ENCODE measurements at places on chromosomes 11 and 22. TPM values are rescaled to one million over a fixed set of nuclear protein-coding genes. Genes with fewer than 3 reads are reported as not detected.

NCAPH2 gene
- total RNA-seq: 30.9 TPM

SLC3A2 gene
- 128 TPM for total RNA-seq

SUSD2 gene
- total RNA-seq: 0.23 TPM

RIBC2 gene
- total RNA-seq: not detected

BARX2 gene
- total RNA-seq: not detected

MMP27 gene
- not detected for total RNA-seq

CADM1 gene
- total RNA-seq: 9.7 TPM

KDM4D gene
- total RNA-seq: 0.99 TPM

HPX gene
- 2.5 TPM for total RNA-seq

FSHB gene
- not detected for total RNA-seq

DRAP1 gene
- 185 TPM for total RNA-seq

CDHR5 gene
- not detected for total RNA-seq

C11orf16 gene
- not detected for total RNA-seq

TSKU gene
- 39.0 TPM for total RNA-seq

MICAL3 gene
- total RNA-seq: 63.5 TPM

OLFML1 gene
- not detected for total RNA-seq

KCNQ1 gene
- 1.1 TPM for total RNA-seq

PACSIN2 gene
- total RNA-seq: 82.0 TPM

ELFN2 gene
- 3.2 TPM for total RNA-seq

NRGN gene
- total RNA-seq: 10.6 TPM

MS4A3 gene
- total RNA-seq: not detected

CRYBB3 gene
- total RNA-seq: 0.58 TPM

DNA sequence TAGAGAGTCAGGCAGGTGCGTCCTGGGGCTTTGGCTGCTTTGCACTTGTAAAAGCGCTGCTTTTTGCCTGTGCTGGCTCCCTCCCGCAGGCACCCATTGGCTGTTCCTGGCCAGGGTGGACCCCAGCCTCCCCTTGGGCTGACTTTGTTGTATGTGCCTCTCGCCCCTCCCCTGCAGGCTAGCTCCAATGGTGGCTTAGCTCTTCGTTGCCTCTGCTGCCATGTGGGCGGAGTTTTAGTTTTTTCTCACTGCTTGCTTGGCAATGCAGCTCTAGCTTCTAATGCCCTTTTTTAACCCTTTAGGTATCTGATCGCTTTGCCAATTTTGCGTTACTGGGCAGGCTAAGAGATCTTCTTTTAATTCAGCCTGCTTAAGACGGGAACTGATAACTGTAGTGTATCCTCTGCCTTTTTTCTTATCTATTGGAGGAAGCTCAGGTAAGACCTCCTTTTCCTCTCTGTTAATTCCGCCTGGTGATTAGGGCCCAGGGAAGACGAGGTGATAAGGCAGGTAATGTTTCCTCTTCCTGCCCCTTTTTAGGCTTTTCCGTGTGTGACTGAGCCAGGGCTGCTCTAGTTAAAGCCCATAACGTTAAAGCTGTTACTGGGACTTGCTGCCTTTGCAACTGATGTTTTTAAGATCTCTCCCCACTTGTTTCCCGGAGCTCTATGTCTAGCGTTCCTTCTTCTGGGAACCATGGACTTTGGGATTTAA is 11.7 kb upstream of the GLYATL1 start:
- DNase-seq: no peak

- DNase-seq: no peak
These were observed 32.9 kb downstream of the HIRA start for GRCh38 chr22:19398652-19399051.

- DNase-seq: no peak
These were observed 40.4 kb downstream of the KMT2A start for GRCh38 chr11:118476676-118477075.

- no peak for DNase-seq
These were observed 20.9 kb upstream of the NAALAD2 start for GRCh38 chr11:90113541-90113940.

DNA sequence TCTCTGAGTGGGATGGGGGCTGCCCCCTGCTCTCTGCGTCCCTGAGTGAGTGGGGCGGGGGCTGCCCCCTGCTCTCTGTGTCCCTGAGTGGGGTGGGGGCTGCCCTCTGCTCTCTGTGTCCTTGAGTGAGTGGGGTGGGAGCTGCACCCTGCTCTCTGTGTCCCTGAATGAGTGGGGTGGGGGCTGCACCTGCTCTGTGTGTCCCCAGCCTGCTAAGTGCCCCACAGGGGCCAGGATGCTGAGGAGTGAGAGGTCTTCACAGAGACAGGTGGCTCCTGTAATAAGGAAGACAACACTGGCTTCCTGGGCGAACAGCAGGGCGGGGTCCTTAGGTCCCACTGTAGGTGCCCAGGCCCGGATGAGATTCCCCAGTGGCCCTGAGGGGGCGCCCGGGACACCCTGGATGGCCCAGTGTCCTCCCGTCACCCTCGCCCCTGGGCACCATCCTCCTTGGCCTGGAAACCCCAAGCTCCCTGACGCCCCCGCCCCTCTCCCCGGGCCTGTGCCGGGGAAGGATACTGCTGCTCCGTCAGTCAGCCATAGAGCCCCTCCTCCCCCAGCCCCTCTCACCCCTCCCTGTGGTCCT is 3.8 kb upstream of the CCDC188 start:
- DNase-seq: no peak

DNA sequence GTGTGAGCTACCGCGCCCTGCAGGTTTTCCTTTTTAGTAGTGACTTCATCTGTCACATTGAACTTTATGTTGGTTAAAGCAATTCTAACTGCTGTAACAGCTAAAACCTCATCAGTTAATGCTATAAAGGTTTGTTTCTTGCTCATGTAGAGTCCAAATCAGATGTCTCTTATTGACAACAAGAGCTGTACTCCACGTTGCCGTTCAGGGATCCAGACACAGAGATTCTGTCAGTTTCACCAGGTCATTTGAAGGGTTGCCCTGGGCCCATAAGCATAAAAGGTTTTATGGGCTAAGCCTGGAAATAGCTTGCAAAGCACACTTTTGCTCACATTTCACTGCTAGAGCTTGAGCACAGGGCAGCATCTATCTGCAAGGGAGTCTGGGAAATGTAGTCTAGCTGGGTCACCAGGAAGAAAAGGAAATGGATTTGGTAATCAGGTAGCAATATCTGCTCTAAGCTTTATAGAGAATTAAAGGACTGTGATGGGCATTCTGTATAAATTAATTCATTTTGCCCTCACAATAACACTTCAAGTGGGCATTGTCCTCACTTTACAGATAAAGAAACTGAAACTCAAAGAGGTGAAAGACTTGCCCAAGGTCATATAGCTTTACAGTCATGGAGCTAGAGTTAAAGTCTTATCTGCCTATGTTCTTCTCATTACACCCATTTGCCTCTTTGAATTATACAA is 25.2 kb upstream of the PTPRJ start:
- no peak for DNase-seq

DNA sequence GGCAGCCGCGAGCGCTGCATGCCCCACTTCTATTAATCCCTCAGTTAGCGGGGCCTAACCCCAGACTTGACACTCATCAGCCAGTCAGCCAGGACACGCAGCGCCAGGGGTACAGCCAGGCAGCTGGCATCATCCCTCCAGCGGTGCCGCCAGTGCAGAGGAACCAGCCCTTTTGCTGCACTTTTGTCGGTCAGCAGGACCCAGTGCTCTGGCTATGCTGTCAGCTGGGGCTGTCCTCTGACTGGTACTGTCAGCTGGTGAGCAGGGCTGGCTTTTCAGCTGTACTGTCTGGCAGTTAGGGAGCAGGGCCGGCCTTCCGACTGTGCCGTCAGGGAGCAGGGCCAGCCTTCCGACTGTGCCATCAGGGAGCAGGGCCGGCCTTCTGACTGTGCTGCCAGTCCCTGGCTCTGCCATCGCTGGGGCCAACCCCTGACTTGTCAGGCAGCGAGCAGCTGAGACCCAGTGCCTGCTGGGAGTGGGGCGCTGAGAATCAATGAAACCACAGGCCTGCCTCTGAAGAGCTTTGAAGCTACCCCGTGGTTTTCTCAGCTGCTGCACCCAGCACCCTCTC is 115.4 kb downstream of the KIAA1671 start:
- no peak for DNase-seq

GRCh38 chr11:35997902-35998520 is 54.1 kb downstream of the LDLRAD3 start:
- no peak for DNase-seq

DNA sequence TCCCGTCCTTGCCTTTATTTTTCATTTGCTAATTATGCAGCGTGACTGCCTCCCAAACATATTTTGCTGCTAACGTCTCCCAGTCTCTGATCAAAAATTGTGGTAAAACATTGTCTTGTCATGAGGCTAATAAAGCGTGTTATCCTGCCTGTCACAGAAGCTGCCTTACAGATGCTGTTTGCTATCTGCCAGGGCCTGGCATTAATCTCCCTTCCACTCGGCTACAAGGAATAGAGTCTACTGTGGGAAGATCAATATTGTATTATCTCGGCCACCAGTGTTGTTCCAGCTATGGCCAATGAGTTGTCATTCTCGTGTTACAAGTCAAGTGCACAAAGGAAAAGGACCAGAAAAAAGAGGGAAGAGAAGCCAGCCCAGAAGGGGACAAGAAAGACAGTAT is 100.3 kb downstream of the SEZ6L start:
- no peak for DNase-seq

- peak; percentile 16 for DNase-seq
These were observed 32.9 kb upstream of the SMIM38 start for GRCh38 chr11:69122630-69123431.

- DNase-seq: no peak
These were observed 165.0 kb downstream of the GRIA4 start for GRCh38 chr11:105774899-105775298.

DNA sequence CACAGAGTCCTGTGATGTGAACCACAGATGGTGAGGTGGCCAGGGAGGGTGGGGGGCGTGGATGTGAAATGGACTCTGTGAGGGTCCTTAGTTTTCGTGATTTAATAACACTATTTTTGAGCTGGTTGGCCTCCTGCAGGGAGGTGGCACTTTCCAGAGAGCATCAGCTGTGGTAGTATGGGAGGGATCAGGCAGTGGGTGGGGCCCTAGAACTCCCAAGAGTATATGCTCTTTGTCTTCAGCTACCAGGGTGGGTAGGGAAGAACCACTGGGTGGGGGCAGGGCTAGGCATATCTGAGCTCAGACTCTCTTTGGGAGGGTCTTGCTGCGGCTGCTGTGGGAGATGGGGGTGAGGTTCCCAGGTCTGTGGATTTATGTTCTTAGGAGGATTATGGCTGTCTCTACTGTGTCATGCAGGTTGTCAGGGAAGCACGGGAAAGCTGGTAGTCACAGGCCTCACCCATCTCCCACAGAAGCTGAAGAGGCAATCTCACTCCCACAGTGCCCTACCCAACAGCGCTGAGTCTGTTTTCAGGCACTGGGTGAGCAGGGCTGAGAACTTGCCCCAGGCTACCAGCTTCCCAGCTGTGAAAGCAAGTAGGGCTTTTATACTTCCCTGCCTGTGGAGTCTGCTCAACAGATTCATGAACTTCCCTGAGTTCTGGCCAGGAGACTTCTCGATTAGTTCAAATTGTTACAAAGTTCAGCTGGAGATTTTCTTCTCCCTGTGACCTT is 47.9 kb upstream of the SNX19 start:
- no peak for DNase-seq

DNA sequence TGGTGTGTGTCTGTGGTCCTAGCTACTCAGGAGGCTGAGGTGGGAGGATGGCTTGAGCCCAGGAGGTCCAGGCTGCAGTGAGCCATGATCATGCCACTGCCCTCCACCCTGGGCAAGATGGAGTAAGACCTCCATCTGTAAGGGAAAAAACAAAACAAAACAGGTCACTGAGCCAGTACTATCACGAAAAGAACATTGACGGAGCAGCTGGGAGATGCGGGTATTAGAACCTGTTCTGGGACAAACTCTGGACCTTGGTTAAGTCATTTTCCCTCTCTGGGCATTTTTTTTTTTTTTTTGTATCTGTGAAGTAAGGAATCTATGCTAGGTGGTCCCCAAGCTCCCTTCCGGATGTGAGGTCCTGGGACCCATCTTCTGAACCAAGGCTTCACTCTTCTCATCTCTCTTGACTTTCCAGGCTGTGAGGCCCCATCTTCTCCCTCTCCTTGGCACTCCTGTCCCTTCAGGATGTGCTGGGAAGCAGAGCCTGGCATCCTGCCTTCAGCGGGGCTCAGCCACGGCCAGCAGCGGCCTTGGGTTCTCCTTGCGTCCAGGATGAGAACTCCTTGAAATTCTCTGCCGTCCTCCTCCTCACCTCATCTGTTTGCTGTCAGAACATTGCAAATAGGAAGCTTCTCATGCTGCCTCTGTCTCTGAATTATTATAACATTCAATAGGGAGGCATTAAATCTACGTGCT is 130.8 kb downstream of the GRIK4 start:
- no peak for DNase-seq

- no peak for DNase-seq
These were observed 3.1 kb downstream of the DMC1 start for GRCh38 chr22:38566726-38567504.

DNA sequence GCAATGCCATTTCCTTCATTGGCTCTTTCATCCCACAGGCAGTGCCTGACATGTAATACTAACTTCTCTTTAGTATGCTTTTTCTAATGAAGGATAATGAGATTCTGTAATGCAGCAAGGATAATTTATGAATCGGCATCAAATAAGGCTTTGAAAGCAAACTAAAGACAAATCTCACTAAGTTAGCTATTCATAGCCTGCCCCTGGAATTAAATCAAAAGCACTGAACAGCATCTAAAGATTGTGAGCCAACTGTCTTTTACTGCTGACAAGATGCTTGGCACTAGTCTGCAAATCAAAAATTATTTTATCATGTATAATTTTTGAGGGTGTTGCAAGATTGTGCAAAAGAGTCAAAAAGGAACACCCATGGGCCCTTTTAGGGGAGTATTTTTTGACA is 265.0 kb downstream of the CASP12 start:
- DNase-seq: no peak

GRCh38 chr22:42596336-42596735 is 18.3 kb downstream of the POLDIP3 start:
- DNase-seq: no peak

- no peak for DNase-seq
These were observed 11.9 kb upstream of the CERK start for GRCh38 chr22:46749682-46750529.

GRCh38 chr11:19463976-19464375 is 223.2 kb upstream of the E2F8 start:
- DNase-seq: no peak

DNA sequence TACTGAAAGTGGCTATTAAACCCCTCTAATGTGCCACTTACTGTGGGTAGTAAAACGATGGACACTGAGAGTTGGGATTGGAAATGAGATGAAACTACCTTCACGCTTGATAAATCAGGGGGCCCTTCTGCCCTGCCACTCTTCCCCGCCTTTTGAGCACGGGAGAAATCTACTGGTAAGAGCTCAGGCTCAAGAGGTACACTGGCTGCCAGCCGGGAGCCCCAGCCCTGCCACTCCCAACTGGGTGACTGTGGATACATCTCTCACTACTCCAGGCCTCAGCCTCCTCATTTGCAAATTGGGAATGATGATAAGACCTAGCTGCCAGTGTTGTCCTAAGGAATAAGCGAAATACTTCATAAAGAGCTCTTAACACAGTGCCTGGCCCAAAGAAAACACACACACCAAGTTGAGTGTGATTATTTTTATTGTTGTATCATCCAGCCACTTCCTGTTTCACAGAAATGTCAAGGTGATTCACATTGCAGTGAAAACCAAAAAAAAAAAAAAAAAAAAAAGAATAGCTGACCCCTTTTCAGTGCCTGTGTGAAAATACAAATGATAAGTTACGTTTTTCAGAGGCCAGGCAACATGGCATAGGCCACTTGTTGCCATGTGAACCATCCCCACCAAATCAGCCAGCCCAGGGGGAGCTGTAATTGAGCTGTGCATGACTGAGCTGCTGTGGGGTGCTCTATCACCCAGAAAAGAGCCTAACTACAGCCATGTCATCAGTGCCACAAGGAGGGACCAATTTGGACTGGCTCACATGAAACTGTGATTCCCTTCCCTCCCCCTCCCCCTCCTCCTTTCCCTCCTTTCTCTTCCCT is 4.4 kb upstream of the ZNRD2 start:
- DNase-seq: no peak

- DNase-seq: no peak
These were observed 4.0 kb upstream of the OR56A3 start for GRCh38 chr11:5937868-5938602.
